ENCODE measurements at places on chromosomes 6 and 20.

- no peak for DNase-seq
Observed at GRCh38 chr6:105794239-105794638, 291.9 kb upstream of the PRDM1 start.

- no peak for DNase-seq
Observed at GRCh38 chr6:129177801-129178200, 294.9 kb downstream of the LAMA2 start.

GRCh38 chr6:4327841-4328240, 192.5 kb upstream of the ECI2 start:
- no peak for DNase-seq

- no peak for DNase-seq
Observed at GRCh38 chr20:36441027-36441414, 100.3 kb upstream of the MYL9 start.

GRCh38 chr6:13033145-13033544, 295.2 kb downstream of the TBC1D7 start:
- no peak for DNase-seq

- DNase-seq = no peak
Observed at GRCh38 chr20:46586724-46587123, 36.3 kb upstream of the OCSTAMP start.

DNA sequence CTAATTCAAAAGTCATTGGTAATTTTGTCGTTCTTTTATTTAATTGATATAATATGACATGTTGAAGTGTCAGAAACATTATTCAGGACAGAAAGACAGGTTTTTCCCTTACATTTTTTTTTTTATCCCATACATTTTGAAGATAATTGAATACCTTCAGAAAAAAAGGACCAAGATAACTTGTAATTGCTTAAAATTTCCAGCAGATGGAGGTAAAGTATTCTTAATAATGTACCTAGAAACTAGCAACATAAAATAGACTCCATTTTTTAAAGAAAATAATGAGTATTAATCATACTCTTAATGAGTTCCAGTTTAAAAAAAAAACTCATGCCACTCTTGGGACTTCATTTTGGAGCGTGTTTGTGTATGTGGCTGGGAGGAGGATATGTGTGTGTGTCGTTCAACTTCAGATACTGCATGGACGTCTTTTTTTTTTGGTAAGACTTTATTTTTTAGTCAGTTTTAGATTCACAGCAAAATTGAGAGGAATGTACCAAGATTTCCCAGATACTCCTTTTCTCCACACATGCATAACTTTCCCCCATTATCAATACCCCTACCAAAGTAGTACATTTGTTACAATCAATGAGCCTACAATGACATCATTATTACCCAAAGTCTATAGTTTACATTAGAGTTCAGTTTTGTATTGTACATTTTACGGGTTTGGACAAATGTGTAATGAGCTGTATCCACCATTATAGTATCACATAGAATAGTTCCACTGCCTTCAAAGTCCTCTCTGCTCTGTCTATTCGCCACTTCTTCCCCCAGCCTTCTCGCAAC, 79.4 kb downstream of the ROS1 start:
- DNase-seq = no peak

GRCh38 chr6:138963531-138963930, 24.5 kb downstream of the REPS1 start:
- DNase-seq = no peak

- DNase-seq = no peak
Observed at GRCh38 chr6:113813142-113813541, 44.0 kb upstream of the MARCKS start.

GRCh38 chr20:21387528-21387927, 9.8 kb downstream of the NKX2-4 start:
- DNase-seq = no peak

DNA sequence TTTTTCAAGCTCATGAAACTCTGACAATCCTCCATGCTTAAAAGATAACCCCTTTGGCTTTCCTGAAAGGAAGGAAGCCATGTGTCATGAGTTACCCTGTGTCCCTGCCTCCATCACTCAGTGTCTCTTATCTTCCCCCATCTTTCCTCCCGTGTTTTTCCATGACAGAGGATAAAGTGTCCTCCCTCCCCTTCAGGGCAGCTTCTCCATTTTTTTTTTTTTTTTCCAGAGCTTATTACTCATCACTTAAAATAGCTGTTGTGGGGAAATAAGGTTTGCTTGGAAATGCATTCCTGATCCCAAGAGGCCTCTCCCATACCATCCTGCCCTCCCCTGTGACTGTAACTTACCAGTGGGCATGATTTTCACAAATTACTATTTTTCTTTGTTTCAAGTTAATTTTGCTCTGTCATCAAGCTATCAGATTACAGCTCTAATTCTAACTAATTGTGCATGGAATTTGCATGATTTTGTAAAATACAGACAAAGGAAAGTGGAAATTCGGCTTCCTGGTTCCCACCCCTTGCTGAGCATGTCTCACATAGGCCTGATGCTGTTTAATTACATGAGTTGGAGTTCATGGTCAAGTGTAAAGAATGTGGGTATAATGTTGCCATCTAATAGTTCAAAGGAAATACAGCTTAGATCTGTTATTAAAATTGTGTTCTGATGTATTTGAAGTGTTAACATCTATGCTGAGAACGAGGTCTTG, 614.5 kb upstream of the FLRT3 start:
- no peak for DNase-seq

Measured in stimulated activated CD4-positive, alpha-beta T cell treated with anti-CD3 and anti-CD28 coated beads, Interleukin-1b, Interleukin-23, amount 100 ng/mL, for 1 hour (primary cell).